ENCODE measurements at places on chromosomes 13 and 19. TPM values are rescaled to one million over a fixed set of nuclear protein-coding genes. Genes with fewer than 3 reads are reported as not detected.

Gene SLC17A7
- polyA plus RNA-seq: 1.7 TPM

Gene CEACAM6
- 0.70 TPM for polyA plus RNA-seq

Gene ICAM1
- polyA plus RNA-seq: 8.9 TPM

DNA sequence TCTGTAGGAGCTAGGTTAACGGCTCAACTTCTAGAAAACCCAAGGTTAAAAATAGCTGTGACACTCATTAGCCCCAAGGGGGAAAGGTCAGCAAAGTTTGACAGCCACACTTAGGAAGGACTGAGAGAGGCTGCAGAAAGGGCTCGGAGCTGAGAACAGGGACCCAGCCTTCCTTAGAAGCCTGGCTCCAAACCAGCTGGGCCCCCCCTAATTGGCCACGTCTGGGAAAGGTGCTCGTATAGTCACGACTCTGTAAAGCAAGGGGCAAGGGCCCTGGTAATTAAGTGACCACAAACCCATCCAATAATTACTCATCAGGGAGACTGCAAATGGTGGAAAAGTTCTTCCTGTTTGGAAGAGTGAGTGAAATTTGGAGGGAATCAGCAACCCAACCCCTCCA, 90.5 kb downstream of the RNASEH2B start:
- peaks cover 25% of the 10 kb centered on the region for H3K4me1 ChIP-seq
- H3K27me3 ChIP-seq: no peaks in the 10 kb centered on the region
- no peak overlapping the region for H3K4me3 ChIP-seq

- no peak overlapping the region for H3K27ac ChIP-seq
- no peak for DNase-seq
- H3K27me3 ChIP-seq: no peaks in the 10 kb centered on the region
- H3K4me1 ChIP-seq: no peaks in the 10 kb centered on the region
Observed at GRCh38 chr13:81197966-81198365, 857.0 kb upstream of the SPRY2 start.

DNA sequence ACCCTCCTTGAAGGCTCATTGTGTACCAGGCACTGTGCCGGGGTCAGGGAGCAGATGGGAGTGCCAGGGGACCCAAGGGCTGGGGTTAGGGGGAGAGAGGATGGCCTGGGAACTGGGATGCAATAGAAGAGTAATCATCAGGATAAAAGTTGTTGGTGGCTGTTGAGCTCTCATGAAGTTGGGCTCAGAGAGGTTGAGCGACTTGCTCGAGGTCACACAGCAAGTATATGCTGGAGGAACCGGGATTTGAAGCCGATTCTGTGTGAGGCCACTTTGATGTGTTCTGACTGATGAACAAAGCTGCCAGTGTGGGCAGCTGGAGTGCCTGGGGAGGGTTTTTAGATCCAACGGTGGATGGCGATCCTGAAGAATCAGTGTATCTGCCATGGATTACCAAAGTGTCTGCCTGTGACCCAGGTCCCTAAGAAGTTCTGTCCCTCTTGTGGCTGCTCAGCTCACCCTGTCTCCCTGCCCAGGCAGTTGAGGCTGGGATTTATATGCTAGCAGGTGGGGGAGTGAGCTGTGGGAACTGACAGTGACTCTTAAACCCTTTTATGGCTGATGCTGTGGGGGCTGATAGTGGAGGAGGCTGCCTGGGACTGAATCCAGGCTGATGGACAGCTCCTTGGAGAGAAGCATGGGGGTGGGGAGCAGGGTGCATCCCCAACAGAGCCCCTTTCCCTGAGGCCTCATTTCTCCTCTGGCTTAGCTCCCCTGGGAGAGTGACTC, 8.3 kb downstream of the ARHGEF18 start:
- H3K36me3 ChIP-seq: no peaks in the 10 kb centered on the region
- H3K27me3 ChIP-seq: no peaks in the 10 kb centered on the region
- H3K4me3 ChIP-seq: no peak overlapping the region
- no peak for DNase-seq
- H3K27ac ChIP-seq: no peak overlapping the region

- no peak overlapping the region for H3K4me3 ChIP-seq
- H3K27ac ChIP-seq: no peak overlapping the region
- no peaks in the 10 kb centered on the region for H3K36me3 ChIP-seq
- no peaks in the 10 kb centered on the region for H3K4me1 ChIP-seq
- DNase-seq: no peak
Observed at GRCh38 chr19:51448411-51449016, 9.7 kb downstream of the SIGLEC8 start.

DNA sequence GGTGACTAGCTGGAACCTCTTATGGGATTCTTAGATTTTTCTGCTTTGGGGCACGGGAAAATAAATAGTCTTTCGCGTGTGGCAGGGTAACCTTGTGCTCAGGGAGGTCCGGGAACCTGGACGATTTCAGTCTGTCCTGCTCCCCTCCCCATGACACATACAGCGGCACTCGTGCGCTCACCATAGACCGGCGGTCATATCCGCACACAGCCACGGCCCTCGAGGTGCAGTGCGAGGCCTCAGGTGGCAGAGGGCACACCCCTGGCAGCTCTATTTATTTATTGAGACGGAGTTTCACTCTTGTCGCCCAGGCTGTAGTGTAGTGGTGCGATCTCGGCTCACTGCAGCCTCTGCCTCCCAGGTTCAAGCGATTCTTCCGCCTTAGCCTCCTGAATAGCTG, 3.0 kb downstream of the ONECUT3 start:
- H3K4me1 ChIP-seq: peaks cover 3% of the 10 kb centered on the region
- no peak for DNase-seq
- peaks cover 86% of the 10 kb centered on the region for H3K27me3 ChIP-seq
- no peaks in the 10 kb centered on the region for H3K36me3 ChIP-seq
- no peak overlapping the region for H3K27ac ChIP-seq
- no peak overlapping the region for H3K4me3 ChIP-seq

DNA sequence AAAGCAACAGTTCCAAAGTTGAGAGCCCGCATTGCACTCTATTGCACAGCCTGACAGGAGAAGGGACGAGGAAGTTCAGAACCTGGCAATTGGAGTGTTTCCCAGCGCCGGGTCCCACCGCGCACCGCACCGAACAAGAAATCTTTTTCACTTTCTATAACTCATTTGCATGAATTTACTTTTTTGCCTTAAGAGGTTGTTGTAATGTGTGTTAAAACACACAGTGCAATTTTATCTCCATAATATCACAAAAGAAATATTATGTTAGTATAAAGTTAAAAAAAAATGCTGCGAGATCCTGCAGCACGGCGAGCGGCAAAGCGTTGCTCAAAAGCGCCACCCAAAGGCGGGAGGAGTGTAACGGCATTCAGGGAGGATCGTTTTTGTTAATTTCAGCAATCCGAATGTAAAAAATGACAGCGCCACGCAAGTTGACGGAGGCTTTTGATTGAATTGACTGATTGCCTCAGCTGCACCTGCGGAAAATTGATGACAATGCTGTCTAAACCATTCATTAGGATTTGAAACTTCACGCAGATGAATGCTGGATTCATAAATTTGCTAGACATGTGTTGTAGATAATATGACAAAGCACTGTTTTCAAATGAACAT, 303.6 kb upstream of the ZNF507 start:
- H3K27me3 ChIP-seq: peaks cover 16% of the 10 kb centered on the region
- H3K4me3 ChIP-seq: peak overlapping the region; percentile 37
- peak; percentile 75 for DNase-seq
- H3K27ac ChIP-seq: no peak overlapping the region
- H3K36me3 ChIP-seq: no peaks in the 10 kb centered on the region

- H3K27ac ChIP-seq: peak overlapping the region; percentile 96
- DNase-seq: peak; percentile 85
- peaks cover 25% of the 10 kb centered on the region for H3K4me1 ChIP-seq
- H3K36me3 ChIP-seq: peaks cover 43% of the 10 kb centered on the region
Observed at GRCh38 chr19:49875857-49876421, 1.2 kb downstream of the AKT1S1 start.
